ENCODE measurements at places on chromosomes 13 and 19.

- no peak overlapping the region for H3K27ac ChIP-seq
- H3K4me1 ChIP-seq = no peaks in the 10 kb centered on the region
- DNase-seq = no peak
- no peak overlapping the region for H3K4me3 ChIP-seq
Observed at GRCh38 chr13:33259296-33259695, 26.3 kb downstream of the STARD13 start.

DNA sequence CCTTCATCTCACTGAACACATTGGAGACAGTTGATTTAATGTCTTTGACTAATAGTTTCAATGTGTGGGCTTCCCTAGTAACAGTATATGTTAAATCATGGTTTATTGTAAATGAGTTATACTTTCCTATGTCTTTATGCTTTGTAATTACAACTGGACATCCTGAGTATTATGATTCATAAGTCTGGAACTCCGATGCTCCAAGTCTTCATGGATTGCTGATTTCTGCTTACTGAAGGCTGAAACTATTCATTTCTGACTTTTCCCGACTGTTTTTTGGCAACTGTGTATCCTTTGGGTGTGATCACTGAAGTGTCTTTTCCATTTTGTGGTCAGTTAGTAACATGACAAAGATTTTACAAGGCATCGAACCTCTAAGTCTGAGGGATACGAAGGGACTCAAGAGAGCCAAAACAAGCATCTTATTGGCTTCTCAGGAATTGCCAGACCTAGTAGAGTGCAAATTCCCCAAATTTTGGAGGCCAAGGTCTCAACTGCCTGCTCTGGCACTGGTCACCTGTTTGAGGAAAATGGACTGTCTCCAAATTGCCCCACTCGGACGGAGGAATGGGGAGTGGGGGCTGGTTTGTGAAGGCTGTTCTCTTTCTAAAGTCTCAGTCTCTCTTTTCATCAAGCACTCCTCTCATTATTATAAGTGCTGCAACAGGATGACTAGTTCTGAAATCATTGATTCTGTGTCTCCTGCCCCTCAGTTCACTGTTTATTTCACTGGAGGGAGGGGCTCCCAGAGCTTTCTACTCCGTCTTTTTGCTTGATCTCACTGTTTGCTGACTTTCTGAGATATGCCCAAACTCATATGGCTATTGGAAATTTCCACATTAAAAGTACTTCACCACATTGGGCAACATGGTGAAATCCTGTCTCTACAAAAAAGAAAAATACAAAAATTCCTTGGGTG lies 20.2 kb upstream of the CD70 start:
- no peak overlapping the region for H3K27ac ChIP-seq
- no peaks in the 10 kb centered on the region for H3K36me3 ChIP-seq
- no peaks in the 10 kb centered on the region for H3K27me3 ChIP-seq
- no peaks in the 10 kb centered on the region for H3K4me1 ChIP-seq

DNA sequence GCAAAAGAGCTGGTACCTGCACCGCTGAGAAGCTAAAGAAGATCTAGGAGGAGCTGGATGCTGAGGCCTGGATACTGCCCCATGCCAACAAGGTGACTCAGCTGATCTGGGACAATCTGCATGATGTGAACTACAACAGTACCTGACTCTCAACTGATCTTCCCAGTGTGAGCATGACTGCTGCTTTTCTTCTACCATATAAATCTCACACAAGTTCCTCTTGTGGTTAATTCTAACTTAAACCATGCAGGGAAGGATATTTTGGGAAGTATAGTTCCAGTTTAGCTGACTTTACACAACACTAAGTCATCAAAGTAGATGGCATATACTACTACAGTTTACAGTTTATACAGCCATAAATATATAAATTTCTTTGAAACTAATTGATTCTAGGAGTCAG lies 91.9 kb downstream of the SLAIN1 start:
- DNase-seq = no peak
- H3K36me3 ChIP-seq = no peaks in the 10 kb centered on the region
- no peak overlapping the region for H3K27ac ChIP-seq
- no peak overlapping the region for H3K4me3 ChIP-seq
- no peaks in the 10 kb centered on the region for H3K4me1 ChIP-seq

GRCh38 chr13:105817498-105817897 lies 718.0 kb downstream of the EFNB2 start:
- no peak overlapping the region for H3K27ac ChIP-seq
- H3K36me3 ChIP-seq = no peaks in the 10 kb centered on the region
- H3K4me3 ChIP-seq = no peak overlapping the region
- no peaks in the 10 kb centered on the region for H3K4me1 ChIP-seq

DNA sequence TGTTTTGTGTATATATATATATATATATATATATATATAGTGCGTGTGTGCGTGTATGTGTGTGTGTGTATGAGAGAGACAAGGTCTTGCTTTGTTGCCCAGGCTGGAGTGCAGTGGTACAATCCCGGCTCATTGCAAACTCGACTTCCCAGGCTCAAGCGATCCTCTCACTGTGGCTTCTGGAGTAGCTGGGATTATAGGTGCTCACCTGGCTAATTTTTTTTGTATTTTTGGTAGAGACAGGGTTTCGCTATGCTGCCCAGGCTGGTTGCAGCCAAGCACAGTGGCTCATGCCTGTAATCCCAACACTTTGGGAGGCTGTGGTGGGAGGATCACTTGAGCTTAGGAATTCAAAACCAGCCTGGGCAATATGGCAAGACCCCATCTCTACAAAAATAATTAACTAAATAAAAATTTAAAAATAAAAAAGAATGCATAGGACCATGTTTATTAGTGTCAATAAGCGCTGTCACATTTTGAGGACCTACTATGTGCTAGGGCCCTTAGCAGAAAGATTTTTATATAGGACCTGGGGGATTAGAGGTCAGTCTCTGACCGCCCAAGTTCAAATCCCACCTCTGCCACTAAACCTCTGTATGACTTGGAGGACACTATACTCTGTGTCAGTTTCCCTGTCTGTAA lies 1.8 kb downstream of the PVR start:
- no peaks in the 10 kb centered on the region for H3K36me3 ChIP-seq
- no peak overlapping the region for H3K4me3 ChIP-seq
- H3K27me3 ChIP-seq = no peaks in the 10 kb centered on the region
- DNase-seq = no peak
- H3K4me1 ChIP-seq = peaks cover 8% of the 10 kb centered on the region

DNA sequence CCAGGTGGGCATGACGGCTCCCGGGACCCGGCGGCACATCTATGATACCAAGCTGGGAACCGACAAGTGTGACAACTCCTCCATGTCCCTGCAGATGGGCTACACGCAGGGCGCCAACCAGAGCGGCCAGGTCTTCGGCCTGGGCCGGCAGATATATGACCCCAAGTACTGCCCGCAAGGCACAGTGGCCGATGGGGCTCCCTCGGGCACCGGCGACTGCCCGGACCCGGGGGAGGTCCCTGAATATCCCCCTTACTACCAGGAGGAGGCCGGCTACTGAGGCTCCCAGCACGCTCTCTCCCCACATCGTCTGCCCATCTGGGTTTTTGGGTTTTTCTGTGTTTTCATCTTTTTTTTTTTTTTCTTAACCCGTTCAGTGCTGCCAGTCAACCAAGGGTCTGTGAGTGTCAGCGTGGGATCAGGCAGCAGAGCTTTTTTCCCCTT lies 2.3 kb upstream of the ABCA7 start:
- no peak for DNase-seq
- H3K36me3 ChIP-seq = no peaks in the 10 kb centered on the region
- no peaks in the 10 kb centered on the region for H3K27me3 ChIP-seq
- H3K4me1 ChIP-seq = peaks cover 21% of the 10 kb centered on the region
- H3K4me3 ChIP-seq = no peak overlapping the region

DNA sequence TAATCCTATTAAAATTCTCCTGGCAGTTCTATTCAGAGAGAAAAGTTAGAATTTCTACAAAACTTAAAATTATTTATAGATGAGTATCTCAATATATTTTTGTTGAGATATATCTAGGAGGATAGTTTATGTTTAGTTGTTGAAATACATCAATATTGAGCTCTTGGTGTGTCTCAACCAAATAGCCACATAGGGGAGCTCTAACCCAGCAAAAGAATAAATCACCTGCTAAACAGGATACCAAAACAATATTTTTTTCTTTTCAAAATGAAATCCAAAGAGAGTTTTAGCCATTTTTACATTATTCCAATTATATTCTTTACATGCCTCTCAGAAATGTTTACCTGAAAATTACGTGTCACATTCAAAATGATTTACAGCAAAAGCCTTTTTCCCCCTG lies 954.7 kb downstream of the SLITRK6 start:
- no peak overlapping the region for H3K4me3 ChIP-seq
- H3K36me3 ChIP-seq = no peaks in the 10 kb centered on the region
- H3K27me3 ChIP-seq = no peaks in the 10 kb centered on the region
- H3K27ac ChIP-seq = no peak overlapping the region
- no peak for DNase-seq

GRCh38 chr19:41264581-41265394 lies 616 bp downstream of the HNRNPUL1 start:
- H3K27ac ChIP-seq = peak overlapping the region; percentile 98
- H3K4me1 ChIP-seq = peaks cover 21% of the 10 kb centered on the region
- peak overlapping the region; percentile 87 for H3K4me3 ChIP-seq
- H3K27me3 ChIP-seq = no peaks in the 10 kb centered on the region
- peak; percentile 75 for DNase-seq

GRCh38 chr13:28424541-28424940 lies 70.4 kb downstream of the FLT1 start:
- H3K27ac ChIP-seq = no peak overlapping the region
- H3K27me3 ChIP-seq = no peaks in the 10 kb centered on the region
- H3K4me1 ChIP-seq = no peaks in the 10 kb centered on the region
- no peak for DNase-seq
- no peak overlapping the region for H3K4me3 ChIP-seq
- H3K36me3 ChIP-seq = no peaks in the 10 kb centered on the region

GRCh38 chr13:41502673-41503072 lies 45.3 kb downstream of the RGCC start:
- H3K36me3 ChIP-seq = no peaks in the 10 kb centered on the region
- no peak overlapping the region for H3K27ac ChIP-seq
- DNase-seq = no peak
- no peak overlapping the region for H3K4me3 ChIP-seq

- no peak within 1 kb of the TSS for H3K4me3 ChIP-seq
- H3K36me3 ChIP-seq = no peaks in the 10 kb centered on the region
- H3K4me1 ChIP-seq = no peaks in the 10 kb centered on the region
- no peak for DNase-seq
- H3K27me3 ChIP-seq = no peaks in the 10 kb centered on the region
Observed at GRCh38 chr19:43780706-43781525, at the start of gene KCNN4. TSS of gene KCNN4 (minus strand) at chr19:43780973. CDS start at chr19:43780861, 112 bp downstream.

GRCh38 chr13:110109910-110110309 lies 197.0 kb downstream of the COL4A1 start:
- H3K36me3 ChIP-seq = no peaks in the 10 kb centered on the region
- no peak overlapping the region for H3K27ac ChIP-seq
- H3K4me3 ChIP-seq = no peak overlapping the region
- no peaks in the 10 kb centered on the region for H3K4me1 ChIP-seq
- no peaks in the 10 kb centered on the region for H3K27me3 ChIP-seq
- DNase-seq = peak; percentile 75

- no peaks in the 10 kb centered on the region for H3K4me1 ChIP-seq
- no peak for DNase-seq
- no peaks in the 10 kb centered on the region for H3K36me3 ChIP-seq
- H3K4me3 ChIP-seq = no peak overlapping the region
Observed at GRCh38 chr13:26816881-26817280, 56.3 kb upstream of the GPR12 start.

DNA sequence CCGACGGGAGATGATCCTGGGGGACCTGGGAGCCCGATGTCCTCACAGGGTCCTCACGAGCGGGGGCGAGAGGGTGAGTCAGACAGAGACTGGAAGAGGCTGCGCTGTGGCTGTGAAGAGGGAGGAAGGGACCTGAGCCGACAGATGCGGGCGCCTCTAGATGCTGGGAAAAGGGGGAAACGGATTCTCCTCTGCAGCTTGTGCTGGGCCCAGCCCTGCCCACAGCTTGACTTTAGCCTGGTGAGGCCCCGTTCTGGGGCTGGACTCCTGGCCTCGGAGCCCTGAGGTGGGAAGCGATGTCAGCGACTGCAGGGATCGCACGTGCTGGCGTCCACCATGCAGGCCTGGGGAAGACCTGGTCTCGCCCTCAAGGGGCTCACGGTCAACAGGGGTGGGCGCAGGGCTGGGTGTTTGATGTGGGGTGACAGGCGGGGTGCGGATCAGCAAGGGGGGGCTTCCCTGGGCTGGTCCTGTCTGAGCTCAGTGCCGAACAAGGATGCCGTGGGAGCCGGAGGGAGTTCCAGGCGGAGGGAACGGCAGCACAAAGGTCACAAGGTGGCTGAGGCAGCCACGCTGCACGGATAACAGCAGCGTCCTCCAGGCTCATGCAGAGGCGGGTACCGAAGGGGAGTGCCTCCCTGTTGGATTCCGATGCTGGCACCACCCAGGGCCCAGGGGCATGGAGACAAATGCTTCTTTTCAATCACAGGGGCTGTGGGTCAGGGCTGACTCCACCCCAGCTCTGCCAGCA lies 31.8 kb downstream of the PIP5K1C start:
- no peaks in the 10 kb centered on the region for H3K36me3 ChIP-seq
- peak overlapping the region; percentile 90 for H3K27ac ChIP-seq
- H3K4me1 ChIP-seq = peaks cover 39% of the 10 kb centered on the region
- DNase-seq = peak; percentile 41
- no peaks in the 10 kb centered on the region for H3K27me3 ChIP-seq

DNA sequence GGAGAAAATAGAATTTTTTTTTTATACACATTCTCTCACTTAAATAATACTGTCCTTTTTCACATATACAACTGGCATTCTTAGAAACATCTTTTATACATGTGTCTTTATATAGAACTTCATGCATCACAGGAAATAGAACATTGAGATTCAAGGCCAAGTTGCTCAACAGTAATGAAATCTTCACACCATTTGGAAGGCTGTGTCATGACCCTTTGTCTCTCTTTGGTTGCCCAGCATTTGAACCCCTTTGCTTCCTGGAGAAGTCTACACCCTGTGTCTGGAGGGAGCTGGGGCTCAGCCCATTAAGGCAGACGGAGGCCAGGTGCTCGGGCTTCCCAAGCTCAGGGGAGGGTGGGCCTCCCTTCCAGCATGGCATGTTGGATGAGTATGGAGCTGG lies 41.1 kb downstream of the B3GLCT start:
- H3K36me3 ChIP-seq = no peaks in the 10 kb centered on the region
- H3K4me3 ChIP-seq = no peak overlapping the region
- DNase-seq = no peak
- no peaks in the 10 kb centered on the region for H3K27me3 ChIP-seq
- H3K27ac ChIP-seq = no peak overlapping the region

- no peak overlapping the region for H3K4me3 ChIP-seq
- H3K27me3 ChIP-seq = no peaks in the 10 kb centered on the region
- H3K27ac ChIP-seq = no peak overlapping the region
Observed at GRCh38 chr19:21750586-21751128, 16.7 kb downstream of the ZNF100 start.

Measured in testis (tissue), 5 donors.